ENCODE measurements at places on chromosomes 11 and 22. TPM values are rescaled to one million over a fixed set of nuclear protein-coding genes. Genes with fewer than 3 reads are reported as not detected.

ANO1 gene
- 3.7 TPM for total RNA-seq

ART1 gene
- total RNA-seq = not detected

DEUP1 gene
- total RNA-seq = not detected

APOL1 gene
- total RNA-seq = 85.1 TPM

SMIM35 gene
- not detected for total RNA-seq

SPA17 gene
- total RNA-seq = 13.0 TPM

LDHAL6A gene
- not detected for total RNA-seq

CCDC81 gene
- 12.1 TPM for total RNA-seq

FAM180B gene
- total RNA-seq = not detected

H19 gene
- 9.2 TPM for total RNA-seq

GP1BB gene
- total RNA-seq = 0.77 TPM

PNPLA5 gene
- not detected for total RNA-seq

SCGB1C1 gene
- not detected for total RNA-seq

Data from regular cardiac myocyte (primary cell).